ENCODE measurements at places on chromosomes 6 and 20.

- DNase-seq: no peak
Measured at GRCh38 chr6:139605350-139605749, 230.9 kb upstream of the CITED2 start.

- DNase-seq: peak; percentile 40
Measured at GRCh38 chr20:44644667-44645131, 6.8 kb downstream of the ADA start.

DNA sequence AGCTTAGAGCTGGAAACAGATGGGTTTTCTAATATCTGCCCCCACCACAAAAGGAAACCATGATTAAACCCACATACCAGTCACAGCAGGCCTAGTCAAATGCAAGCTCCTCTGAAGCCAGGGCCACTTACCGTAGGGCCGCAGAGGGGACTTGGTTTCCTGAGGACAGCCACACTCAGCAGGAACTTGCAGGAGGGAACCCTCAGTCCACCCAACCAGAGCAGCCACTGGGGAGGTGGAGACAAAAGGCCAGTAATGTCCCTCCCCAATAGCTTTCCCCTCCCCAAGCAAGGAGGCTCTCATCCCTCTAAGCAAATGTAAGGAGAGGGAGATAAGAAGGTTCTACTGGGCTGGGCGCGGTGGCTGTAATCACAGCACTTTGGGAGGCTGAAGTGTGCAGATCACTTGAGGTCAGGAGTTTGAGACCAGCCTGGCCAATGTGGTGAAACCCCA lies 384.4 kb upstream of the JARID2 start:
- DNase-seq: no peak

- no peak for DNase-seq
Measured at GRCh38 chr6:137150072-137150471, 23.4 kb downstream of the IL22RA2 start.

- no peak for DNase-seq
Measured at GRCh38 chr6:167398214-167399050, 73.5 kb downstream of the TTLL2 start.

- DNase-seq: no peak
Measured at GRCh38 chr6:121430514-121431460, 4.7 kb upstream of the GJA1 start.

DNA sequence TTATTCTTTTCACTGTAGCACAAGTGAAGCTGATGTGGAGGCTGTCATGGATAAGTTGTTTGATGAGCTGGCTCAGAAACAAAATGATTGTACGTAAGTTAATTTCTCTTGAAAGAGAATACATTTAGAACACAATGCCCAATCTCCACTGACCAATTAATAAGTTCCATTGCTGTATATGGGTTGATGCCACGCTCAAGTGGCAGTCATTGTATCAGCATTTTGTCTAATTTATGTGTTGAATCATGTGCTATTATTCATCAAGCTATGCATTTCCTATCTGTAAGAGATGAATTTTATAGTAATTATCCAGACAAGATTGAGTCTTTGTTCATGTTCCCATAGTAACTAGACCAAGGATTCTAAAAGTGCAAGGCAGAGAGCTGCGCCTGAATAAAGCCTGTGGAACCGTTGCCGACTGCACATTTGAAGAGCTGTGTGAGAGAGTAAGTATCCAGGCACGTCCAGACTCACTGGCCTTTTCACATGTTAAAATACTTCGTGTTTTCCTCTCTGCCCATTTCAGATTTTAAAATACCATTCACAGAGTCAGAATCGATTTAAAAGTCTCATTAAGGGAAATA lies 83.8 kb upstream of the FOXO3 start:
- DNase-seq: no peak

DNA sequence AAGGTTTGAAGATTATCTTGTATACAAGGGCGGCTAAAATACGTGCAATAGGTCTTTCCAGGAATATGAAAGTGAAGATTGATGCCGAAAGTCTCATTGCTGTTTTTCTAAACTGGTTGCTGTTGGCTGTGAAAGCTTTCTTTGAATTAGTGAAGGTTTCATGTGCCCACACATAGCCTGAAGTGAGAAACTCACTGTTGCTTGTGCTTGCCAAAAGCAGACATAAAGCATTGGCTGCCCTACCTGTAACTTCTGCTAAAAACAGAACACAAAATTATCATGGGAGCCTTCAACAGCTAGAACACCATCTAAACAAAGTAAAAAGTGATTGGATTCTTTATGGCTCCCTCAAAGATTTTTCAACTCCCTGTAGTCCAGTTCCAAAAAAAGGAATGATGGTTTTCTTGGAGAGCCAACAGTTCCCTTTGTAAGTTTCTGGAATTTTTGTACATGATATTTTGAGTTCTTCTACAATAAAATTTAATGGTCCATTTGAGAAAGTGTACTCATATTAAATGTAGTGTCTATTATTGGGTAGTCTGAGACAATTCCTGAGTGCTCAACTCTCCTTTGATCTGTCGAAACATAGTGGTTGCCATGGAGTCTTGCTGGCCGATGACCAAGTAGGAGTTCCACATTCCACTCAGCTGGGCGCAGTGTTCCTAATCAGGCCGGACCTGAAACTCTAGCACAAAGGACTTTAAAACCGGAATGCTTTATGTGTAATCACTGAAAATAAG lies 68.5 kb downstream of the PLEKHG1 start:
- no peak for DNase-seq

DNA sequence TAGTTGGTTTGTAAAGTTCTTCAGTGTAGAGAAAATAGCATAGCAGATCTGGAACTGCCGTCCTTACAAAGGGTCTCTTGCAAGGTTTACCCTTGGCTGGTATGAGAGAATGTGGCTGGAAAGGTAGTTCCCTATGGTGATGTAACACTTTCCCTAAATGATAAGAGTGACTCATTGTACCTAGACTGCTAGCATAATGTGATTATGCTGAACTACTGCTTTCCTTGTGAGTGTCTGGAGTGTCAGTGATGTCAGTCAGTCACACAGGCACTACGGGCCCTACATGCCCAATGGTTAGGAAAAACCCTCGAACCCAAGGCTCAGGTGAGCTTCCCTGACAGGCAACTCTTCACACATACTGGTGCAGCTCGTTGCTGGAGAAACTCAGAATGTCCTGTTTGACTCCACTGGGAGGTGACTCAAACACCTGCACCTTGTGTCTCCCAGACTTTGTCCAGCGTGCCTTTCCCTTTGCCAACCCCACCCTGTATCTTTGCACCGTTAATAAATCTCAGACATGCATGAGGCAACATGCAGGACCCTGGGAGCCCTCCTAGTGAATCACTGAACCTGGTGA lies 28.4 kb upstream of the LY86 start:
- no peak for DNase-seq

DNA sequence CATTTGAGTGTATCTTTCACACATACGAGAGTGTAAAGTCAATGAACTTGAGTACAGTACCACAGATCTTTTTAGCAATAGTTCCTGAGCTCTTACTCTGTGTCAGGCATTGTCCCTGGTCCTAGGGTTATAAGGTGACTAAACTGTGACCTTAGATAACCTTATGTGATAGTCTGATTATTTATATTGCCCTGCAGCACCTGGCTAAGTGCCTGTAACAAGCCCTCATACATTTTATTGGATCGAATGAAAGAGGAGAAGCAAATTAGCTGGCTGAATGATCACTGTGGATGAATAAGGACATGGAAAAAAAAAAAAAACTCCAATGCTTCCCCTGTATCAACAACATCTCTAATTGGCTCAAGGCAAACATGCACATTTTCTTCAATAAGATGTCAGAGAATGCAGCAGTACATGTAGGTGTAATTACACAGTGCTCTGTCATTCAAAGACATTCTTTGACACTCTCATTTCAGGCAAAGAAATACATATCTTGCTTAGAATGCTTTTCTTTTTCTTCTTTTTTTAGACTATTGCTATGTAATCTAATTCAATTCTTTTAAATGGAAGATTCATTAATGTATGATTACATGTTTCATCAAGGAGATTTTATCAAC lies 153.4 kb downstream of the PHACTR1 start:
- DNase-seq: no peak

GRCh38 chr6:134249759-134250602 lies 67.9 kb downstream of the SGK1 start:
- no peak for DNase-seq

- no peak for DNase-seq
Measured at GRCh38 chr6:11921017-11921438, 91.1 kb upstream of the HIVEP1 start.

- no peak for DNase-seq
Measured at GRCh38 chr6:168915855-168916254, 337.8 kb downstream of the THBS2 start.

- no peak for DNase-seq
Measured at GRCh38 chr6:104284872-104285271, 574.8 kb downstream of the HACE1 start.

DNA sequence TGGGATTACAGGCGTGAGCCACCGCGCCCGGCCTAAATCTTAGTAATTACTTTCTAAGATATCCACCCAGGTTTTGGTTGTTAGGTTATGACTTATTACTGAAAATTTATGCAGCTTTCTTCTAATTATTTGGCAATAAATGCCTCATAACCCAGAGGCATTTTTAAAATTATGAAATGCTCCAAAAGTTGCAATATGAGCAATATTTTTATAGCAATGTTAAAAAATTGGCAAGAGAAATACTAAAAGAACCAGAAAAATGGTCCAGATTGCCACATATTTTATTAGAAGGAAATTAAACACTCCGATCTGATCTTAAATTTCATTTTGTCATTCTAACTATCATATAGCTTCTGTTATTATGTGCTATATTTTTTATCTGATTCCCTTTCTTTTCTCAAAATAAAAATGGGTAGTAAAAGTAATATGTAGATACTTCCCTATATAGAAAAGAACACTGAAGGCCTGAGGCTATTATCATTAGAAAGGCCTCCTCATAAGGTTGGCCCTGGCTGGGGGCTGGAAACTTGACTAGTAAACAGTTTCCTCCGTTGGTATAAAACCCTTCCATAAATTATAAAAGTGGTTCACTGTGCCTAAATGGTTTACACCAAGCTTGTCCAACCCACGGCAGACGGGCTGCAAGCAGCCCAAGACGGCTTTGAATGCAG lies 22.1 kb downstream of the BLOC1S5 start:
- DNase-seq: no peak

DNA sequence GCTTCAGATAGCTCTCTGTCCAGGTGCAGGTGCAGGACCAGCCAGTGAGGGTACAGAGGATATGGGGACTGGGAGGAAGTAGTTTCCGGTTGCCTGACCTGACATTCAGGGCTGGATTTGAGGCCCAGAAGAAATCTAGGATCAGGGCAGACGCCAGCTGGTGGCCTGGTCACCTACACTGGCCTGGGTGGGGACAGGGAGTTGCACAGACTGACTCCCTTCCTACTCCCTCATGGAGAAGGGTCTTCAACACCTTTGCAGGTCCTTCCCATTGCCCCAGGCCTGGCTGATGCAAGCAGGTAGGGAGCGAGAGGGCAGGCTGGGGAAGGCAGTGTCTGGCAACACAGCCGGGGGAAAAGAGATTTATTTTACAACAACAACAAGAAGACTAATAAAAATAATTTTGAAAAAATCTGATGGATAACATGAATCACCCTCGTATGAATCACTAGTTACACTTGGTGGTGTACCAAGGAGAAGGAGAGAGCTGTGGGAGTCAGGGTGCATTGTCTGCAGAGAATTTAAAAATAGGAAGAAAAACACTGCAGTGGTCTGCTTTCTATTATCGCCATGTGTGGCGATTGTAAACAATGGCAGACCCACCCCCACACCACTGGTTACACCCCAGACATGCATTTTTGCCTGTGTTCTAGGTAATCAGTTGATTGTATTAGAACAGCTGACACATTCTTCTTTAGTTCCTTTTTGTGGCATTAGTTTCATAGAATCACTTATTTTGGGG lies 62.3 kb upstream of the SNX9 start:
- DNase-seq: no peak

- DNase-seq: no peak
Measured at GRCh38 chr20:10519361-10520046, 84.4 kb downstream of the SLX4IP start.

DNA sequence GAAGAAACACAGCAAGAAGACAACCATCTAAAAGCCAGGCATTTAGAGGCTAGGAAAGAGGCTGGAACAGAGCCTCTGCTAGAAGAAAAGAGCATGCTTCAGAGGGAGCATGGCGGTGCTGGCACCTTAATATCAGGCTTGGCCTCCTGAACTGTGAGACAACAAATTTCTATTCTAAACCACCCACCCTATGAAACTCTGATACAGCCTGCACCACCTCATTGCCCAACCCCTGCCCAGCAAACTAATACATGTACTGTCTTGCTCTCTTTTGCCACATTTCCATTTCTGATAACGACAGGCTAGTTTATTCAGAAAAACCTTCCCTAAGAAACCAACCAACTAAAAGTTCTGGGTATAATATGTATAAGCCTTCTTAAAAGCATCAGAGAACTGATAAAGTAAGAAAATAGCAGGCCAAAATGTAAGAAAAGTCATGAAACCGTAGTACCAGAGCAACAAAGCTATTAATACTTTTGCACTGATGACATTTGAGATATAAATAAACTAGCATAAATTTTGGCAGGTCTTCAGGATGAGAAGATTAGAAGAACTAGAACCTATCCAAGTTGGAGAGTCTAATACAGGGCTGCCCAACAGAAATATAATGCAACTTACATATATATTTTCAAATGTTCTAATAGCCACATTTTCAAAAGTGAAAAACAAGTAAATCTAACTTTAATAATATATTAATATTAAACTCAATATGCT lies 184.7 kb upstream of the HSF2 start:
- DNase-seq: no peak

GRCh38 chr6:131730264-131730663 lies 19.4 kb upstream of the CTAGE9 start:
- no peak for DNase-seq

DNA sequence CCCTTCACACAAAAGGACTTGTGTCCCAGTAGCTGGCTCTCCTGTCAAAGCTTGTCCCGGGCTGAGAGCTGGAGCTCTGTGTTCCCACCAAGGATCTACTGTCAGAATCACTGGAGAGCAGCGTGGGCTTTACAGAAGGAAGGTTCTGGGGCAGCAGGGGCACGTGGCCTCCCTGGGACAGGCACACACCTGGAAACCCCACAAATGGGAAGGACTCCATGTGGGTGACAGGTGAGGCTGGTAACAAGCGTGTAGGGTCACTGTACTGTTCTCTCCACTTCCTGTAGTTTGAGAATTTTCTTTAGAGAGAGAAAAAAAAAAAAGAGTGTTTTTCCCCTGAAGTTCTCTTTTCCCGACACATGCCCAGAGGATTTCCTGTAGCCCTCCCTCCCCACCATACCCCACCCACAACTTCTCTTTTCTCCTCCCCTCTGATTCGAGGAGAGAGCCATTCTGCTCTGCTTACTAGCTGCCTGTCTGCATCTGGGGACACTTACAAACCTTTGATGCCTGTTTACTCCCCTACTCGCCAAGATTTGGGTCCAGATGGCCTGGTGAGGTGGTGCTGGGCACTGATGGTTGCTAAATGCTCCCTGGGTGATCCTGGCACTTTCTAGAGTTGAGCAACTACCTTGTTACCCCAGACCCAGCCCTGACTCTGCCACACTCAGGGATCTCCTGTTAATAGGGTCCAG lies 84.1 kb upstream of the SIRPA start:
- DNase-seq: no peak

- DNase-seq: no peak
Measured at GRCh38 chr6:87702589-87702945, 534 bp upstream of the AKIRIN2 start.

Data from stimulated activated naive CD8-positive, alpha-beta T cell treated with anti-CD3 and anti-CD28 coated beads, Interleukin-15, Interleukin-2, amounts not matched to agents 100 U/mL and 50 U/mL, for 24 hours (primary cell).